AG09319 (cell line): ENCODE measurements at places on chromosomes 7 and 10.

- DNase-seq: no peak
Observed at GRCh38 chr10:75405598-75406461, 4.3 kb upstream of the ZNF503 start.

DNA sequence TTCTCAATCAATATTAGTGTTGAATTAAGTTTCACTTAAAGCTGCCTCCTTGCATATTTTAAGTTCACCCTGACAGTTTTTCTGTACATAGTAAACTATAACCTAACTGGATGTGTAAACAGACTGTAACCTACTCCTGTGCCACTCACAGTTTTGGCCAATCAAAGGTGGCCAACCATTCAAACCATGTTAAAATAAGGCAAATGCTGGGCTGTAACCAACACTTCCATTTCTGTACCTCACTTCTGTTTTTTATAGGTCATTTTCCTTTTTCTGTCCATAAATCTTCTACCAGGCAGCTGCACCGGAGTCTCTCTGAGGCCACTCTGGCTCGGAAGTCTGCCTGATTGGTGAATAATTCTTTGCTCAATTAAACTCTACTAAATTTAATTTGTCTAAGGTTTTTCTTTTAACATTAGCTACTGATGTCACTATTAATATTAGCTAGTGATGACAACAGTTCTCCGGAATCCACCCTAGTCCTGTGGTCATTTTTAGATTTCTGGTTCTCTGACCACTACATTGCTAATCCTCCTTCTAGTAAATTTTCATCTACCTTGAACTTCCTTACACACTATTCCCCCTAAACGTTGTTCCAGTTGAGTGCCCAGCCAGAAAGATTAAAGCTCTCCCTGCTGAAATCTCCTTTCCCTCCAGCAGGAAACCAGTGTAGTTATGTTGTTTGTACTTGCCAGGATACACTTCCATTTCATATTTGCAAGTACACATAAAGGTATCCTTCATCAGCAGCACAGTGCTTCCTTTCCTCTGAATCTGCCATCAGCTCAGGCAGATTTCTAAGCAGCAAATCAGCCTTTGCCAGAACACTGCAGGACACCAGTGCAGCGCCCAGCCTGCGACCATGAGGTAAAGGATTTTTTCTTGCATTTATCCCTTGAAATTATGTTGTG is 18.6 kb upstream of the IFIT2 start:
- no peak for DNase-seq

DNA sequence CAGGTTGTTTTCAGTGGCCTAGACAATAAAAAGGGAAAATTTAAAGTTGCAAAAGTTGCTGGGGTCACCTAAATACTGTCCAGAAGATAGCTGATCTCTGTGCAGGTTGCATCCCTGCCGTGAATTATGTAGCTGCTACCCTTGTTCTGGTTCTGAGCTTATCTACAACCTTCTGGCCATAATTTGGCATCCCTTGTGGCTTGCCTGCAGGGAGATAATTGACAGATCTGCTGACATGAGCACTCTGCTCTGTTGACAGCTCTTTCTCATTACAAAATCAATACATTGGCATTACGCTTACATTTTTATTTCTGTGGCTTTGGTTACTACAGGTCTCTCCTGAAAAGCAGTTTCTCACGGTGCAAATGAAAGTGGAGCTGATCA is 29.3 kb upstream of the HECTD2 start:
- no peak for DNase-seq

GRCh38 chr7:159032753-159033472 is 111.8 kb downstream of the VIPR2 start:
- DNase-seq: no peak

DNA sequence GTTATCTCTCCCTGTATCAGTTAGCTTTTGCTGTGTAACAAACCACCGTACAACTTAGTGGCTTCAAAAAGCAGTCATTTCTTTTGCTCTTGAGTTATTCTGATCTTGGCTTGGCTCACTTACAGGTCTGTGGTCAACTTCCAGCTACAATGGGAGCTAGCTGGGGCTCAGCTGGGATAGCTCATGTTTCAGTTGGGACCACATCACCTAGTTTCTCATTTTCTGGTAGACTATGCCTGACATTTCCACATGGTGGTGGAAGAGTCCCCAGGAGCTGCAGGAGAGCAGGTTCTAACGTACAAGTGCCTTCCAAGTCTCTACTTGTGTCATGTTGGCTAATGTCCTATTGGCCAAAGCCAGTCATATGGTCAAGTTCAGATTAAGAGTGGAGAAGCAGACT is 25.8 kb upstream of the PIP4K2A start:
- DNase-seq: no peak

- DNase-seq: no peak
Observed at GRCh38 chr10:47401874-47402640, 18.0 kb upstream of the ZNF488 start.

- no peak for DNase-seq
Observed at GRCh38 chr10:32946108-32946507, 11.9 kb downstream of the ITGB1 start.

GRCh38 chr10:101995451-101996063 is 60.4 kb downstream of the ARMH3 start:
- no peak for DNase-seq

GRCh38 chr10:24825551-24825950 is 101.9 kb upstream of the ARHGAP21 start:
- no peak for DNase-seq

DNA sequence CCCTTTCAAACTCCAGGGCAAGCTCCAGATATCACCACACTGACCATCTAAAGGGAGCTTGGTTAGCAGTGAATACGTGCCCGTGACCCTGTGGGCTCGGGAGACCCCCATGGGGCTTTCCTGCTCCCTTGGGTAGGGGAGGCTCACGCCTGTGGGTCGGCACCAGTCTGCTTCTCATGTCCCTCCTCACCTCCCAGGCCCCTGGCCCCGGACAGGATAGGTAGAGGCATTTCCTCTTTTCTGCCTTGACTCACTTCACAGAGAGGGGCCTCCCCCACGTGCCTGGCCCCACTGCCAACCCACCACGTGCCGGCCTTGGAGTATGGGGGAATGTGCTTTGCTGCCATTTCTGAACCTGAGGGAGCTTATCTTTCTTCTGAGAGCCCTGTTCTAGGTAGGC is 131.3 kb upstream of the FAM20C start:
- no peak for DNase-seq

GRCh38 chr7:51647931-51648351 is 331.3 kb upstream of the COBL start:
- no peak for DNase-seq

DNA sequence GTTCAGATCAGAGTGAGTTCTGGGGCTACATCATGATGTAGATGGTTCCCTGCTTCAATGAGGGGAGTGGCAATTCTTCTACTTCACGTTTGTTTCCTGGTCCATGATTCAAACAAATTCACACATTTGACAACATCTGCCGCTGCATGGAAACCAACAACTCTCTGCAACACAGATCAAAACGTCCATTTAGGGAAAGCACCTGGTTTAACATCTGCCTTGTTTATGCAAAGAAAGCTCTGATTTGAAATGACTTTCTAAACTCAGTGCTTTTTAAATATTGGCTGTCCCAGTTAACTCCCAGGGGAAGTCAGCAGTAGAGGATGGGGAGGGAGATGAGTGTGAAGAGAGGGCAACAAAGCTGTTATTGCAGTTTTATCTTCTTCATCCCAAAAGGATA is 93.8 kb downstream of the GAD2 start:
- no peak for DNase-seq

DNA sequence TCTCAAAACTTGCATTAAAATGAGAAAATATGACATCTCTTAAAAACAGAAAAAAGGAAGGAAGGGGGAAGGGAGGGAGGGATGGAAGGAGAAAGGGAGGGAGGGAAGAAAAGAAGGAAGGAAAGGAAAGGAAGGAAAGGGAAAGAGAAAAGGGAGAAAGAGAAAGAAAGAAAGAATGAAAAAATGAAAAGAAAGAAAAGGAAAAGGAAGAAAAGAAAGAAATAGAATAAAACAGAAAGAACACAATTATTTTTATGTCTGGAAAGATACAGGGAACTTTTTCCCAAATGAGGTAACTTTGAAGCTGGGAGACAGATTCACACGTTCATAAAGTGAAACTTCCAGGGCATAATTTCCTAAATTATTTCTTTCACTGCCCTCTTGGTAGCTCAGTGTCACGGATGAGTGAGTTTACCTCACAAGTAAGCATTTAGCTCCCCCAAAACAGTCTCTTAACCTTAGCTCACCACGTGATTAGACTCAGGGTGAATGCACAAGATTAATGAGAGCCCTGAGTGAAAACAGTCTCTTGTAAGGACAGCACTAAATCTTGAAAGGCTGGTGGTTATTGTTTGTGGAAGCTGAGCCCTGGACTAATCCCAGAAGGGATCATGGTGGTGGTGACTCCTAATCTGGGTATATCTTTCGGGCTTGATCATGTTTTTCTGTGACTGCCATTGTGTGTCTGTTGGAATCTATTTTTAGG is 74.1 kb upstream of the HDAC9 start:
- DNase-seq: no peak

GRCh38 chr7:23474829-23475575 is 4.7 kb upstream of the IGF2BP3 start:
- DNase-seq: no peak

DNA sequence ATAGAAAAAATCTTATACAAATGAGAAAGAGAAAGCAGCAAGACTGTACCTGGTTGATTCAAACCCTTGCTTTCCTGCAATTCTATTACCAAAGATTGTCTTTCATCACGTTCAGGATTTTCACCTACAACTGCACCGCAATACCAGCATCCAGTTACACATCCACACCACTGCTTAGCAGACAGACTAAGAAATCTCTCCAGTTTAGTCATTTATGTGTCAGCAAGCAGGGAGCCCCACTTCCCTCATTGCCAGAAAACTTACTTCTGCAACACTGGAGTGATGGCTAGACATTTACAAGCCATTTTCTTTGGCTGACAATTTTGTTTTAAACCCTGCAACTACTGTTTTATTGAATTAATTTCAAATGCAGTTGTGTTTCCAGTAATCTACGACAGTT is 359.6 kb upstream of the MEOX2 start:
- DNase-seq: no peak

GRCh38 chr7:30136117-30136731 is 1.4 kb downstream of the MTURN start:
- DNase-seq: no peak
